ENCODE measurements at places on chromosomes 7 and 10.

DNA sequence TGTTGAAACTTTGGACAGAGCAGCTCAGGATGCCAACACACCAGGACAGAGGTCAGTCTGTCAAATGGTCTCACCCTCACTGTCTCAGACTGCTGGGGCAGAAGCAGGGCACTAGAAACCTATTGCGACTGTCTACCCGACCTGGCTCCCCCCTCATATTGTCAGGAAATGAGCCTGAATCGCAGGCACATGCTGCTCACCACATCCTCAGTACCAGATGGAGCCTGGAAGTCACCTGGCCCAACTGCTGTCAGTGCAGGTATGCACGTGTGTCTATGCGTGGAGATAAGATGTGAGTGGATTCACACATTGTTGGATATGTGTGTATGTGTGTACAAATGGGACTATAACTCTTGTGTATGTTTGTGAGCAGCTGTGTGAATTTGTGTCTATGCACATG is 3.2 kb upstream of the CDHR1 start:
- DNase-seq, result peak; percentile 23

DNA sequence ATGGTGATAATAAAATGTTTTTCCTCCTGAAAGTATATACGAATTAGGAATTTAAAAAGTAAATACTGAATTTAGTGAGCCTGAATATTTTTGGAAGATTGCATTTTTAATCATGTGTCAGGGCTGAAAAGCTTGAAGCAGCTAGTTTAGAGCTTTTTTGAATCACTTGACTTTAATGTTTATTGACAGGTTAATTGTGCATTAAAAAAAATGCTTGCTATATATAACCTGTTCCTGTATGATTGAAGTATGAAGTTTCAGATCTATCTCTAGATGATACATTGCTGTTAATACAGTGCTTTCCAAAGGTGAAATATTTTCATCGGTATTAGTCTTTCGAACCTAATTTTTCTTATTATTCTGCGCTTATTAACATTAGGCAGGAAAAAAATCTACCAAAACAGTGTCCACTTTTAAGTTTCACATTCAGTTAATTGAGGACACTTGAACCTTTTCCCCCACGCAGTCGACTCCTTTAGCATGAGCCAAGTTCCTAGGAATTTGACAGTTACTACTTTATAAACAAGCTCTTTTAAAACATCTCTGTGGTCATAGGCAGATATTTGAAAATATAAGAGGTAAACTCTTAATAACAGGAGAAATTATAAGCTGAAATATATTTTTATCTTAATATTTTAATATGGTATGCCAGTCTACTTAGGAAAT is 187.1 kb downstream of the MLLT10 start:
- DNase-seq, result no peak

DNA sequence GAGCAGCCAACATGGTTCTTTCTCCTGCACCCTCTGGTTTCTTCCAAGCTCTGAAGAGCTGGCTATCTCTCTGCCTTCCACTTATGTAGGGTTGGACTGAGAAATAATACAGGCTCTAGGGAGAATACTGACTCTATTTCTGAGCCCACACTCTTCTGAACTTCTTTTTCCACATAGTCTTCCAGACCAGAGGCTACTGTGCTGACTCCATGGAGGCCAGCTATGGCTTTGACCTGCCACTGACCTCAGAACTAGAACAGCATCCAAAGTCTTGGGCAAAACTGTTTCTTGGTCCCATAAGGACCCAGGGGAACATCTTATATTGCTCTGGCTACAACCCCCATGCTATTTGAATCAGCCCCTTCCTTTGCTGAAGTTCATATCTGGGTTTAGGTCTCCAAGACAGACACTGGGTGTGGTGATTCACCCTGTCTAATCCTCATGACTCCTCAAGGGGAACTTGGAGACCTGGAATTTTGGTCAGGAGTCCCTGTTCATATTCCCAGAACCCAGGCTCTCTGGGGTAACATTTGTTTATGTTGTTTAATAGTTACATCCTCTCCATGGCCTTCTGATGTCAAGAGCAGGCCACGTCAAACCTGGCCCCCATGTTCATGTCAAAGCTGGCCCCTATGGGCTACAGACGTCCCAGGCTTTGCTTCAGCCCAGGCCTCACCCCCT is 12.1 kb upstream of the PLAU start:
- DNase-seq, result no peak

- no peak for DNase-seq
Measured at GRCh38 chr7:100521076-100521475, 17.9 kb upstream of the AGFG2 start.

Data from CD4-positive, alpha-beta T cell treated with Interleukin-12 subunit alpha and Interleukin-12 subunit beta, for 1 hour (primary cell).